NCI-H1417 (cell line): ENCODE measurements at places on chromosomes 1 and 21.

GRCh38 chr1:179793281-179793680 is 50.2 kb downstream of the FAM163A start:
- DNase-seq, result no peak

- no peak for DNase-seq
These were observed 1.2 kb downstream of the ACBD3 start for GRCh38 chr1:226185141-226186036.

GRCh38 chr1:37430103-37430985 is 44.0 kb upstream of the ZC3H12A start:
- no peak for DNase-seq

GRCh38 chr1:83029916-83030315 is 969.0 kb downstream of the TTLL7 start:
- DNase-seq, result no peak

GRCh38 chr1:161209790-161210409 is 5.2 kb upstream of the FCER1G start:
- DNase-seq, result peak; percentile 82

DNA sequence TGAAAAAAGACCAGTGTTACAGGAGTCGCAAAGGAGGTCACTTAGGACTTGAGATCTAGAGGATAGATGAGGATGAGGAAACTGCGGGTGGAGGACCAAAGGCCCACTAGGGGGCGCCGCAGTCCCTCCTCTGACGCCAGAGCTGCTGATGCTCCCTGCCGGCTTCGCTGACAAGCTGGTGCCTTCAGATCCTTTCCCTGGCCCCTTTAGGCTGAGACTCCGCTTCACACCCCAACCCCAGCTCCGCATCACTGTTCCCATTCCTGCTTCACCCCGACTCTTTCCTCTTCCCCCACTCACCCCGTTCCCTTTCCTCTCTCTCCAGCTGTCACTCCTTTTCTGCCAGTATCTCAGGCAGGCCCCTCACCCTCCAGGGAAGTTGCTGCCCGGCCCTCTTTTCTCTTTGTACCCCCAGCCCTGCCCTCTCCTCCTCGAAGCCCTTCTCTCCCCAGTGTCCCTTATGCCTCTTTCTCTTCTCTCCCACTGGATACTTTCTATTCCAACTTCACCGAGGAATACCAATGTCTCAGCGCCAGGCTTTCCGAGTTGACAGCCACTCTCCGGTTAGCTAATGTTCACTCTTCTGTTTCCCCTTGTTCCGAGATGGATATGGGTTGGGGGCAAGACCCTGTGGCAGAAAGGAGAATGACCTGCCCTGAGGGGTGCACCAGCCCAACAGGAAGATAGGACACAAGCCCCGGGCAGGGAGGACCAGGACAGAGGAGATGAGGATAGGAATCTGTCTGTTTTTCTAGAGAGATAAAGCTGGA is 4.5 kb downstream of the KCNJ9 start:
- DNase-seq, result peak; percentile 27

DNA sequence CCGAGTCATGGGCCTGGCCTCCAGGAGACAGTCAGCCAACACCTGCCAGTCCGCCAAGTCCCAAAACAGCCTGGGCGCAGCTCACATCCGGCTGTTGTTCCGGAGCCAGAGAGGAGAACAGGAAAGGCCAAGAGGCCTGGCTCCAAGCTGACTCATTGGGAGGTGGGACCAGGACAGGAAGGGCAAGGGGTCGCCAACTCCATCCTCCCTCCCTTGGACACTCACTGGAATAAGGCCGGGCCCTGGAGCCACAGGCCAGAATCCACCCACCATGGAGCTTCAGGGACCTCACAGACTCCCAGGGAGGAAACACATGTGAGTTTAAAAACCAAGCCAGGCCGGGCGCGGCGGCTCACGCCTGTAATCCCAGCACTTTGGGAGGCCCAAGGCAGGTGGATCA is 25.1 kb upstream of the CLIC4 start:
- DNase-seq, result no peak

DNA sequence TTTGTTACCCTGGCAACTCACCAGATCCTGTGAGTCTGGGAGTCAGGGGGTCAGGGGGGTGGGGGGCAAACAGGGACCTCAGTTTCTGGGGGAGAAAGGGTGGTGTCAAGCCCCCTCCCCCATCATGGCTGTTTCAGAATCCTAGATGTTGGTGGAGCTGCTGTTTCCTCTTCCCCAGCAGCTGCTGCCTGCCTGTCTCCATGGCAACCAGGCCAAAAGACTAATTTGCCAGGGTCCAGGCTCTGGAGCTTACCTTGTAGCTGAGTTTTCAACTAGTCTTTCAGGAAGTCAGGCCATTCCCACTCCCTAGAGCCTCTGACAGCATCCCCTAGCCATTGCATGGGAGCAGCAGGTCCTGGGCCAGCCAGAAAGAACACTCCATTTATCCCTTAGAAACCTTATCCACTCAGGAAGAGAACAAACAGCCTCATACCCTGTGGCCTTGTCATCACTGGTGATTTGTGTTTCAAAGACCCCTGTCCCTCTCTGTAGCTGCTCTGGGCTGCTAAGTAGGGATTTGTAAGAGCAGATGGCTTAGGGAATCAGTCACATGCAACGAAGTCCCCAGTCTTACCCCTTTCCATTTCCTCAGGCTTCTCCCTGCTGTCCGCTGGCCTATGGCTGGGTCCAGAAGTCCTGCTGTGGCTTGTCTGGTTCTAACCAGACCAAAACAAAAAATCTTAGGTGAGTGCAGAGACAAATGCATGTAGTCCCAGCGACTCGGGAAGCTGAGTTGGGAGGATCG is 21.5 kb upstream of the STMN1 start:
- DNase-seq, result peak; percentile 78

GRCh38 chr1:53254011-53254640 is 15.8 kb upstream of the MAGOH start:
- DNase-seq, result no peak

DNA sequence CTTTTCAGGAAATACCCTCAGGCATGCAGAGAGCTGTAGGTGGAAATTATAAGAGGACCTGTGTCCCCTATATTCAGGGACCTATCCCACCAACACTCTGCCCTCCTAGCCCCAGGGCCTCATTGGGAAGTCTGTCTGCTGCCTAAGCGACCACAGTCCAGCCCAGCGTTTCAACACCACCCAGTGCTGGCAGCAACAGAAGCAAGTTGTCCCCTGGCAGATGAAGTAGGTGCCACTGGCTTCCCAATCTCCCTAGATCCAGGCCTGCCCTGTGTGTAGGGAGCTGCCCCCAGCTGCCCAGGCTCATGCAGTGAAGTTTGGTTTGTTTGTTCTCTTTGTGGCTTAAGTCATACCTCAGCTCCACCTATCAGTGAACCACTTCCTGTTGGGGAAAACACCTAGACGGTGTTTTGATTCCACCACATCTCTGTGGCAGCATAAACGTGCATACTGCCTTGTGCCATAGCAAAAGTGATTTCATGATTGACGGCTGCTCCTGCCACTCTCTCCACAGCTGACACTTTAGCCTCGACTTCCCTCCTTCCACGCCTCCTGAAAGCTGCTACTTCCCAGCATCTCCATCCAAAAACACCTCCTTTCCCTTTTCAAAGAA is 8.1 kb upstream of the LEFTY1 start:
- no peak for DNase-seq

DNA sequence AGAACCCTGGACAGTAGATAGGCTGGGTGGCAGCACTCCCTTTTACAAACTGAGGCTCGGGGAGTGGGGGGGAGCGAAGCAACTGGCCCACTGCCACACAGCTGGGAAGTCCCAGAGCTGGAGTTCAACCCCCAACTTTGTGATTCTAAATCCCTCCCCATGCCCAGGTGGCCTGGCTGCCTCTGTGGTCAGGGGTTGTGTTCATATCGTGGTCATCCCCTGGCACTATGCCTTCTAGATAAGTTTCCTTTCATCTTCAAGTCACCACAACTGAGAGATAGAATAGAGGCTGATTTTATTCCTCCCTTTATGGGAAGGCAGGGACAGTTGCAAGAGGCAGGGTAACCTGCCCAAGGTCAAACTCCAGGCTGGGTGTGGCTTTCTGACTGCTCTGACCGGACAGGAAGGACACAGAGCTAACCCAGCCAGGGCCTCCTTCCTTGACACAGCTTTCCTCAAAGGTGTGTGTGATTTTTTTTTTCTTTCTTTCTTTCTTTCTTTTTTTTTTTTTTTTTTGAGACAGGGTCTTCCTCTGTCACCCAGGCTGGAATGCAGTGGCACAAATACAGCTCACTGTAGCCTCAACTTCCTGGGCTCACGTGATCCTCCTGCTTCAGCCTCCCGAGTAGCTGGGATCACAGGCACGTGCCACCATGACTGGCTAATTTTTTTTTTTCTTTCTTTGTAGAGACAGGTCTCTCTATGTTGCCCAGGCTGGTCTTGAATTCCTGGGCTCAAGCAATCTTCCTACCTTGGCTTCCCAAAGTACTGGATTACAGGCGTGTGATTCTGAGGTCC is 18.4 kb upstream of the TNFRSF1B start:
- DNase-seq, result no peak

GRCh38 chr1:9687120-9687873 is 35.8 kb downstream of the PIK3CD start:
- DNase-seq, result peak; percentile 48

- no peak for DNase-seq
These were observed 273.3 kb downstream of the DISC1 start for GRCh38 chr1:231899713-231900435.

- no peak for DNase-seq
These were observed 8.6 kb upstream of the EDN2 start for GRCh38 chr1:41493117-41493536.

GRCh38 chr1:112704391-112704933 is 2.5 kb downstream of the RHOC start:
- no peak for DNase-seq

DNA sequence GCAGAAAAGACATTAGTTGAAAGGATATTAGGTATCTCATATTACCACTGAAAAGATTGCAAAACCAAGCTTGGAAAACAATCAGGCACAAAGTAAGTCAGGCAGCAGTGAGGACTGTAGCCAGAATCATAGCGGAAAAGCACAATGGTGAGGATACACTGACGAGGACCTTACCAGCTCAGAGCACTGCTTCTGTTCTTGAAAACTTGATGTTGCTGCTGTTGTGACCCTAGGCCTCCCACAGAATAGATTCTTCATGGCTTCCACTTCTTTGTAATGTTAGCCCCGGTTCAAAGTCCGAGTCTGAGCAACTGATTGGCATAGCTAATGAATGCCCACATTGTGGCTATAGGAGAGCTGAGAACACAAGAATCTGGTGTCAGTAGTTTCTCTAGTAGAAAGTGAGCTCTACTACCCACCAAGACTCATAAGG is 45.2 kb upstream of the LRRC8C start:
- no peak for DNase-seq

- no peak for DNase-seq
These were observed 23.3 kb downstream of the NGF start for GRCh38 chr1:115314765-115315164.

- no peak for DNase-seq
These were observed 6.7 kb upstream of the MAN1C1 start for GRCh38 chr1:25609921-25610320.

GRCh38 chr1:217431395-217431794 is 199.5 kb downstream of the GPATCH2 start:
- DNase-seq, result no peak

GRCh38 chr1:211566431-211567025 is 12.4 kb downstream of the SLC30A1 start:
- DNase-seq, result no peak

DNA sequence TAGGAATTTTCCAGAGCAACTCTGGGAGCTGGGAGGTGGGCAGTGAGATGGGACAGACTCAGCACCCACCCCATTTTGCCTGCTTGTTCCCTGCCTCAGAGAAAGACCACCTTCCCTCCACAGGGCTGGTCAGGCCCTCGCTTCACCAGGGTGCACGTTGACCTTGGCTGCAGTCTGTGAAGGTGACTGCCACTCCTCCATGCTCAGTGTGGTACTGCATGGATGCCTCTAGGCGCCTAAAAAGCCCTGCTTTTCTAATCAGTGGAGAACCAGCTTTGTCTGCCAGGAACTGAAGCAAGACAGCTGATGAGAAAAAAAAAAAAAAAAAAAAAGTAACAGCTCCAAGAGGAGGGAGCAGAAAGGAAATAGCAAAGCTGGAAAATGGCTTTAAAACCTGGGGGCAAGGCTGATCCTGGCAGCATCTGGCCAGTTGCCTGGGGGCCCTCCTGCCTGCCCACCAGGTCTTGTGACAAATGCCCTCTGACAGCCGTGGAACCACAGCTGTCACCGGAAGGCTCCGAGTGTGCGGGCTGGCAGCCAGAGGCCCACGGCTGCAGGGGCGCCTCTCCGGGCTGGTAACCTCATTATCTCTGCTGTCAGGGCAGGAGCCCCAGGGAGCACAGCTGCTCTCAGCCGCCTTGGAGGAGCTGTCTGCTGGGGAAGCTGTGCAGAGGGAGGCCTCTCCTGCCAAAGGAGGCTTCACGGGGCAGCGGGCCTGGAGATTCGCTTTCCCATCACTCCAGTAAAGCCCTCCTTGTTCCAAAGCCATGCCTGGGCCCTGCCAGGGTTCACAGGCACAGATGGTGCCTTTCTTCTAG is 13.7 kb downstream of the KIAA1614 start:
- DNase-seq, result peak; percentile 83

- DNase-seq, result no peak
These were observed 7.8 kb upstream of the KIF14 start for GRCh38 chr1:200628223-200628881.

DNA sequence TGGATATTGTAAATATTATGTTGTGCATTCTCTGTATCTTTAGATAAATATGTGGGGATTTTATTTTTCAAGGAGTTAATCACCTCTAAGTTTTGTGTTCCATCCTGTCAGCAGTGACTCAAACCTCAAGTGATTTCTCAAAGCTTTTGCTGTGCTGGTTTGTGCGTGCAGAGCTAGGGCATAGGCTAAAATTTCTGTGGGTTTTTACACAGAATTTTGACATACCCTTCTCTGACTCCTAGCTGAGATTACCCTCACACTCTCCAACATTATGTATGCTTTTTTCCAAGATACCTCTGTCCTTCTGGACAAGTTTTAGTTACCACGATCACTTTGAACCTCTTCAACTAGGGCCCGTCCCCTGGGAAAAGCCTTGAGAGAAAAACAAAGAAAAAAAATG is 384.9 kb downstream of the NCAM2 start:
- no peak for DNase-seq

- no peak for DNase-seq
These were observed 31.1 kb downstream of the INAVA start for GRCh38 chr1:200925831-200926230.

DNA sequence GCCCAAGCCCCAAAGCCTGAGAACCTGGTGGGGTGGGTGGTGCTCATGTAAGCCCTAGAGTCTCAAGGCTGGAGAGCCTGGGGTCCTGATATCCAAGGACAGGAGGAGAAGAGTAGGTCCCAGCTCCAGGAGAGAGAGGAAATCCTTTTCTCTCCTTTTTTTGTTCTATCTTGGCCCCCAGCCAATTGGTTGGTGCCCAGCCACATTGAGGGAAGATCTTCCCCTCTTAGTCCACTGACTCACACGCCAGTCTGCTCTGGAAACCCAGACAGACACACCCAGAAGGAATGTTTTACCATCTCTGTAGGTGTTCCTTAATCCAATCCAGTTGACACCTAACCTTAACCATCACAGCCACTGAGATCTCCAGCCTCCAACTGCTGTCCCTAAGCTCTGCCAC is 16.2 kb upstream of the LIN9 start:
- no peak for DNase-seq

DNA sequence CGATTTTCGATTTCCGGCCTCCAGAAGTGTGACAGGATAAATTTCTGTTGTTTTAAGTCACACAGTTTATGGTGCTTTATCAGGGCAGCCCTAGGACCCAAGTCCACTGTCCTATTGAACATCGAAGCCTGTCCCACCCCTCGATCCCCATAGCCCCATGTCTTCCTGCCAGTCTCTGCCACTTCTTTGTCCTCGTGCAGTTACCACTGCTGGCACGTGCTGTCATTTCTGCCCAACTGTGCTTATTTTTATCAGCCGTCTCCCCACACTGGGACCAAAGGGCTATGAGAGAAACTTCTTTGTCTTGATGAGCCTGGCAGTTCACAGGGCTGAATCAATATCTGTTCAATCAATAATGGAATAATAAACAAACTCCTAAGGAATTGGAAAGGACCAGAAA is 146.7 kb downstream of the PSMG1 start:
- no peak for DNase-seq
